CD4-positive, alpha-beta T cell treated with Interferon gamma for 1 hour (primary cell): ENCODE measurements at places on chromosomes 1 and 21.

DNA sequence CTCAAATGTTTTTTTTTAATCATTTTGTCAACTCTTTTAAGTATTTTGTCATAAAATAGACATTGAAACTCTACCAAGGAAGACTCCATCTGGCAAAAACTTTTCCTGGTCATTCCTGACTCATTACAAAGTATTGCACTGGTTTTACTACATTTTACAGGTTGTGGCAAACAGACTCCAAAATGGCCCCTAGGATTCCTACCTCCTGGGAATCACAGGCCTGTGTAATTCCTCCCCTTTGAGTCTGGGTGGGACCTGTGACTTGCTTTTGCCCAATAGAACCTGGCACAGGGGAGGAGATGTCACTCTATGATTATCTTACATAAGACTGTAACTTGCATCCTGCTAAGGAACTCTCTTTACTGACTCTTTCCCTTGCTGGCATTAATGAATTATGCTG lies 123.6 kb upstream of the KCNJ6 start:
- DNase-seq: no peak

- no peak for DNase-seq
Measured at GRCh38 chr1:248613742-248614141, 16.2 kb upstream of the OR2T10 start.

DNA sequence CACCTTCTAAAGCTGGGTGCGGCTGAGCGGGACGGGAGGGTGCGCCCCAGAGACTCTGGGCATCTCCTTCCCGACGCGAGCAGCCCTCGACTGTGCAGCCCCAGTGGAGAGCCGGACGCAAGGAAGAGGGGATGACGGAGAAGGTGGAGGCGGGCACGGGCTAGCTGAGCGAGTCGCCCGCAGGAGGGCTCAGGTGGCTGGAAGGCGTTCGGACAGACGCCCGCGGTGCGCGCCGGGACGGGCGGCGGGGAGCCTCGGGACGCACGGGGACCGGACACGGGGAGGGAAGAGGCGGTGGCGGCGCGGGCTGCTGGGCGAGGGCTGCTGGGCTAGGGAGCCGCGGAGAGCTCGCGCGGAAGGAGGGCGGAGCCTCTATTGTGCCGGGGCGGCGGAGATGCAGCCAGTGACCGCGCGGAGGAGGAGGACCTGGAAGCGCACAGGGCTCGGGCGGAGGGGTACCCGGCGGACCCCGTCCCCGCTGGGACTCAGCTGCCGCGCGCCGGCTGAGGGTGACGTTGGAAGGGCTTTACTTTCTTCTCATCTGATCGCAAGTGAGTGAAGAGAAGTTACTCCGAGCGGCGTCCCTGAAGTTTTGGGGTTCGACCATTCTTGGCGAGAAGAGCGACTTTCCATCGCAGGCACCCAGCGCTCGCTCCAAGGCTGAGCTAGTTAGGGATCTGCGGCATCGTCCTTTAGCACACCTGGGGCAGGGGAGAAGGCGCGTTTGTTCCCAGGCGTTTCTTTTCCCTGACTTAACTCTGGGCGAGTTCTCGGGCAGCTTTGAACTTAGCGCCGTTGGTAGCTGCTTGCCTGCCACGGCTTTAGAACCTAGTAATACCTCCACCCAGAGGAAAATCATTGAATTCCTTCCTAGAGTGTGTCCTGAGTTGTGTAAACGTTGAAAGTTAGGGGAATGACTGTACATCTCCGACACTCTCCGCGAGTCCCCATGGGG lies at the start of gene OLFML2B:
Gene OLFML2B, minus strand, starts transcription at position 323 of the 955 bp plus-strand sequence. CDS start 439 bp downstream, outside the sequence.
- peak; percentile 28 for DNase-seq

- DNase-seq: no peak
Measured at GRCh38 chr1:61183471-61184039, 101.2 kb downstream of the NFIA start.
